ENCODE measurements at places on chromosomes 16 and 17.

DNA sequence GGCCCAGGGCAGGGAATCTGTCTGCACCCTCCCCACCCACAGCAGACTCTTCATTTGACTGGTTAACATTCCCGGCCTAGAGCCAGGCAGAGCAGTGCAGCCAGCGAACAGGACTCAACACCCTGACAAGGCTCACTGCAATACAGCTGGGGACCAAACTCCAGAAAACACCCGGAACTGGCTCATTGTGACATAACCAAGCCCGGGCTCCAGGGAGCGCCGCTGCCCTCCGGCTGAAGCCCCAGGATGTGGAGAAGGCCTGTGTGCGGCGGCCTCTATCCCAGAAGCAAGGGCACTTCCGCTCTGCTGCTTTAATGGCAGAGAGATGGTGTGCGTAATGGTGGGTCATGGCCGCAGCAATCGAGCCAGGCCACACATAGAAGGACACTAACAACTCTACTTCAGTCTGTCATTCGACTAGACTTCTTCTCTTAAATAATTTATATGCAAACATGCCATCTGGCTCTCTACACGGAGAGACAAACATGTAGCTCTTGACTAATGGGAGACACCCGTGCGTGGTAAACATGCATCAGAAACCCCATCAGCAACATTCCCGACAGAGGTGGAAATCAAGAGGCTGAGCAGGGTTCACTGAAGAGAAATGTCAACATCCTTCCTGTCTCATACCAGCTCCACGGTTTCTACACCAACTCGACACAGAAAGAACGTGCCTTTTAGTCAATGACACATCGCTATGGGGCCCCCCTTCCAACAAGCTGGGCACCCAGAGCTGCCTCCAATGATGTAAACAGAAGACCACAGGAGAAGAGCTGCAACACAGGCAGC, 18.0 kb downstream of the KLHDC4 start:
- DNase-seq, result no peak

DNA sequence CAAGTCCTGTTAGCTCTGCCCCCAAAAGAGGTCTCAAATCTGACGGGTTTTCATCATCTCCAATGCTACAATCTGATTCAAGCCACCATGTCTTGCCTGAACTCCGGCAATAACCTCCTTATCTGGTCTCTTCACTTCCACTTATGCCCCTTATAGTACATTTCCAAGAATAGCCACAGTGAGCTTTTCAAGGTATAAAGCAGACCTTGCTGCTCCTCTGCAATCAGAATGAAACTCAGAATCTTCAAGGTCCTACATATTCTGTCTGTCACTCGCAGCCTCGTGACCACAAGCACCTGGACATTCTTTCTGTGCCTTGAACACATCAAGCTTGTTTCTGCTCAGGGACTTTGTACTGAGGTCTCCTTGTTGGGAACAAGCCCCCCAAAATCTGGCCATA, 84.7 kb downstream of the YPEL2 start:
- DNase-seq, result no peak

- DNase-seq, result no peak
Observed at GRCh38 chr16:10376229-10376628, 9.6 kb upstream of the ATF7IP2 start.

- DNase-seq, result no peak
Observed at GRCh38 chr16:68892898-68893297, 49.6 kb downstream of the TANGO6 start.

DNA sequence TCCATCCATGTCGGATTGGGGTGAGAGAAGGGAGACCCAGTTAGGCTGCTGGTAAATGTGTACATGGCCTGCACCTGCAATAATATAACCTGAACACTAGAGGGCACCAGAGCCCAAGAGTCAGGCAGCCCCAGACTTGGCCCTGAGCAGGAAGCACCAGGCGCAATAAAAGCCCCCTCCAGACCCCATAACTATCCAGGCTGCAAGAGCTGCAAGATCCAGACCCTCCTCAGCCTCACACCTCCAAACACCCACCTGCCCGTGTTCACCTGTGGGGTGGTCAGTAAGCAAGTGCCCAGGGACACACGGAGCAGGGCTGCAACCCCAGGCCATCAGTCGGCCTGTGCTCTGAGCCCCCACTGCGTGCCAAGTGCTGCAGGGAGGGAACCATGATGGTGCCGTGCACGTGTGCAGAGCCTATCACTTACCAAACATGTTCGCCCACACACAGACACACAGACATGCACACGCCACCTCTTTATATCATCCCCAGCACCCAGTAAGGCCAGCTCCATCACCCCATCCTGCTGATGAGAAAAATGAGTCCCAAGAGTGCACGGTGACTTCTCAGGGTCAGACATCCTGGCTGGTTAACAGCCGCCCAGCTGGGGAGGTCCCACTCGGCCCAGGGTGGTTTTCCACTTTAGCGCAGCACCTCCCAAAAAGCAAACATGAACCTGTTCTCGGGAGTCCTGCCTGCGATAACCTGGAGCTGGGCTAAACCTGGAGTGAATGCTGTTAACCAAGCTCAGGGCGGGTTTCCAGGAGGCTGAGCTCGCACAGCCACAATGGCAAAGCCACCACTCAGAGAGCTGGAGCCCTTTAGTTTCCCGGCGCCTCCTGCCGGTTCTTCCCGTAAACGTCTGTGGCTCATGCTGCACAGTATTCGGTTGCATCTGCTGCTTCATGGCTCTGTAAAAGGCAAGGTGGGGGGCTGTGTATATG, 439.8 kb downstream of the SOX9 start:
- peak; percentile 15 for DNase-seq

DNA sequence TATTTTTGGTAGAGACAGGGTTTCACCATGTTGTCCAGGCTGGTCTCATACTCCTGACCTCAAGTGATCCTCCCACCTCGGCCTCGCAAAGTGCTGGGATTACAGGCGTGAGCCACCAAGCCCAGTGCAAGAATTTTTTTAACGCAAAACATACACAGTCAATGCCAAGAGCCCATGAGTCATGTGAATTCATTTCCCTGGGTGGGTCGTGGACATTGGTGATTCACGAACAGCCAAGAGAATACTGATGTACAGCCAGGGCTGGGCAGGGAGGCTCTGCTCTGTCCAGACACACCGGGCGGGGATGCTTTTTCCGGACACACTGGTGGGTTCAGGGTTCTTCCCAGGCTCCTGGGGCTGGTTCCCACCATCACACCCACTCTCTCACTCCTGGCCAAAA, 17.7 kb downstream of the SLC38A8 start:
- DNase-seq, result no peak

DNA sequence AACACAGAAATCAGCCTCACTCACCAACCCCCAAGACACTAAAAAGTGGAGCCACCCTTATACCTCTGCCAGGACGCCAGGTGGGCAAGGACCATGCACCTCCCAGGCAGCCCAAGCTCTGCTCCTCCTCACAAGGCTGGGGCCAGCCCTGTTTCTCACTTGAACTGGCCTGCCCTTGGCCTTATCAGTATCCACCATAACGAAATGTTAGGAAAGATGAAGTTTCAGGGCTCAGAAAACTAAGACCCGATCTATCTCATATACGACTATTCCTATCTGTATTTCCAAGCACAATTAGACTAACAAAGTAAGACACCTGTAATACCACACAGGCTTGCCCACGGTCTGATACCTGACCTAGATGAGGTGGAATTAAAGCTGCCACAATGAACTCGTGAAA, 6.9 kb downstream of the FBXO31 start:
- DNase-seq, result no peak

- DNase-seq, result no peak
Observed at GRCh38 chr16:48084826-48085225, 71.0 kb downstream of the ABCC12 start.

DNA sequence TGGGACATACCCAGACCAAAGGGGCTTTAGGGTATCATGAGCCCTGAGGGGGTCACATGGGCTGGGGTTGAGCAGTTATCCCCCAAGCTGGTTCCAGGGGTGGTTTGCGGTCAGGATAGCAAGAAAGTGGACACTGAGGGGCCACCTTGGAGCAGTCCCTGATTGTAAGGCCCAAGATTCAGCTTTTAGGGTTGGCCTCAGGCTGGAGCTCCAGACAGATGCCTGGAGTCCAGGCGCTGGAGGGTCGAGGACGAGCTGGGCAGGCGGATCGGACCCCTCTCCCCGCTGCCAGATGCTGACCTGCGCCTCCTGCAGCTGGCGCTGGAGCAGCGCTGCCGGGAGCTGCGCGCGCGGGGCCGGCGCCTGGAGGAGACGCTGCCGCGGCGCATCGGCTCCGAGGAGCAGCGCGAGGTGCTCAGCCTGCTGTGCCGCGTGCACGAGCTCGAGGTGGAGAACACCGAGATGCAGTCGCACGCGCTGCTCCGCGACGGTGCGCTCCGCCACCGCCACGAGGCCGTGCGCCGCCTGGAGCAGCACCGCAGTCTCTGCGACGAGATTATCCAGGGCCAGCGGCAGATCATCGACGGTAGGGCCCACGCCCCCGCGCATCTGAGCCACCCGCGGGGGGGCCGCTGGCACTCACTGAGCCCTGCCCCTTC, 10.0 kb downstream of the BTBD17 start:
- DNase-seq, result no peak

GRCh38 chr16:6232056-6232455, 1100.6 kb upstream of the RBFOX1 start:
- DNase-seq, result no peak

- peak; percentile 27 for DNase-seq
Observed at GRCh38 chr17:31524926-31525800, 133.7 kb downstream of the RAB11FIP4 start.

DNA sequence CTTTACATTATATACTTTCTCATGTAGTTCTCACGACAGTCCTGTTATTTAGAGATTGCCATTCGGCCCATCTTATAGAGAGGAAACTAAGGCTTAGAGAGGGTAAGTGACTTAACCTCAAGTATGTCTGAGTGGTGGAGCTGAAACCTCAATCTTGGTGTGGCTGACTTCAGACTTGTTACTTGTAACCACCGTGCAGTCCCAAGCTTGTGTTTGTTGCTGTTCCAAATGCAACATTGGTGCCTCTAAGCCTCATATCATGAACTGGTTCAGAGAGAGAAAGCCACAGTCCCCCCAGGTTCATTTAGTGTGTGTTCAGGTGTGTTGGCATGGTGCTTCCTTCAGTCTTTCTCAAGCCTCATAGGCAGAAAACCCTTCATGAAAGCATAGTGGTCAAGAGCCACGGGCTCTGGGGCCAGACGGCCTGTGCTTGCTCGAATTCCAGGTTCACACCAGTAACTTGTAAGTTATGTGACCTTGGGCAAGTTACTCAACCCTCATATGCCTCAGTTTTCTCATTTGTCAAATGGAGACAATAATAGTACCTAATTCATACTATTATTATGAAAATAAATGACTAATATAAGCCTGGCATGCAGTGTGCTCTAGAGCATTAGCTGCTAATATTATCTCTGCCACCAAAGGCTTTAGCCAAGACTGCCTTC, 39.9 kb downstream of the CDH1 start:
- no peak for DNase-seq

DNA sequence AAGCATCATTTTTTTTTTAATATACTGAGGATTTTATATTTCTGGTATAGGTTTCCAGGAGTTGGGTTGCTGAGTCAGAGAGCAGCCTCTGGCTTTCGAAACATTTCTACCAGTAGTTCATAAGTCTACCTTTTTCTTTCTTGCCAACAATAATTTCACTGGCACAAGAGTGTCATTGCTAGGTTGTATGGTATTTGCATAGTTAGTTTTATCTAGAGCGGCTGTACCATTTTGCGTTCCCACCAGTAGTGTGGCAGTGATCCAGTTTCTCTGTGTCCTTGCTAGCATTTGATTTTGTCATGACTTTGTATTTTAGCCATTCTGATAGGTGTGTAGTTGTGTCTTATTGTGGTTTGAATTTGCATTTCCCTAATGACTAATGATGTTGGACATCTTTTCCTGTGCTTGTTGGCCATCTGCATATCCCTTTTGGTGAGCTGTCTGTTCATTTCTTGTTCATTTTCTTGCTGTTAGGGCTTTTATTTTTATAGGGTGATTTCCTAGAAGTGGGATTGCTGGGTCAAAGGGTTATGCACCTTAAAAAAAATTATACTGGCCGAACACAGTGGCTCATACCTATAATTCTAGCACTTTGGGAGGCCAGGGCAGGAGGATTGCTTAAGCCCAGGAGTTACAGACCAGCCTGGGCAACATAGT, 39.9 kb downstream of the SNX29 start:
- DNase-seq, result no peak

GRCh38 chr17:58236394-58236793, 2.0 kb upstream of the LPO start:
- no peak for DNase-seq

DNA sequence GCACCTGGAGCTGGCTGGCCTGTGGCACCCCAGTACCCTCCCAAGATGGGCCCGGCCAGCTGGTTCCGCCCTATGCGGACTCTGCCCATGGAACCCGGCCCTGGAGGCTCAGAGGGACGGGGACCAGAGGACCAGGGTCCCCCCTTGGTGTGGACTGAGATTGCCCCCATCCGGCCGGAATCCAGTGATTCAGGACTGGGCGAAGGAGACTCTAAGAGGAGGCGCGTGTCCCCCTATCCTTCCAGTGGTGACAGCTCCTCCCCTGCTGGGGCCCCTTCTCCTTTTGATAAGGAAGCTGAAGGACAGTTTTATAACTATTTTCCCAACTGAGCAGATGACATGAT, 12.0 kb downstream of the TBX21 start:
- DNase-seq, result no peak

GRCh38 chr16:11386791-11387546, 41.7 kb downstream of the RMI2 start:
- no peak for DNase-seq

GRCh38 chr17:79969906-79970305, 65.8 kb downstream of the TBC1D16 start:
- no peak for DNase-seq

DNA sequence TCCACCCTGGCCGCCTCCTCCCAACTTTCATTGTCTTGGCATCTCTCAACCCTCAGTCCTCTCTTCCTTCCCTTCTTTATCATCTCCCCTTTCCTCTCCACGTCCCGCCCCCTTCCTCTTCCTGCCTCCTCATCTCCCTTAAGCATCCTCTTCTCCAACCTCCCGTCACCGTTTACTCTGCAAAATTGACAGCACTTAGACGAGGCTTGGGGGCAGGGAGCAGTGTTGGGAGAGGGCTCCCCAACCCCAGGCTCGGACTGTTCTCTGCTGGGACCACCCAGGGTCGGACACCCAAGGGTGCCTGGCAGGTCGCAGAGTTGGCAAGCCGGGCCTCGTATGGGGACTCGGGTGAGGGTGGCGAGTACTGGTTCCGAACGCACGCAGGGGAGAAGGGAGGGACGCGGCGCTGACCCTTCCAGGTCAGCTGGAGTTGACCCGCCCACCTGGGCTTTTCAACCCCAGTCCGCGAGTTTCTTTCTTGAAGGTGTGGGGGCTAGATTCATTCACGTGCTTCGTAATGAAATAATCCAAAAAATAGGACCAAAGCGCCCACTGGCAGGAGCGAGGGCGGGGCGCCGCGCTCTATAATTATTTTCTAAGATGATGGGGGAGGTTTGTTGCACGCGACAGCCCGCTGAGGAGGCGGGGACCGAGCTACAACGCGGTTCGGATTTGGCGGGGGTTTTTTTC, 775 bp upstream of the PAGR1 start:
- DNase-seq, result peak; percentile 59

GRCh38 chr16:82603784-82604411, 22.9 kb upstream of the CDH13 start:
- no peak for DNase-seq

All from NCI-H1105 (cell line).